ENCODE measurements at places on chromosomes 7 and 10.

DNA sequence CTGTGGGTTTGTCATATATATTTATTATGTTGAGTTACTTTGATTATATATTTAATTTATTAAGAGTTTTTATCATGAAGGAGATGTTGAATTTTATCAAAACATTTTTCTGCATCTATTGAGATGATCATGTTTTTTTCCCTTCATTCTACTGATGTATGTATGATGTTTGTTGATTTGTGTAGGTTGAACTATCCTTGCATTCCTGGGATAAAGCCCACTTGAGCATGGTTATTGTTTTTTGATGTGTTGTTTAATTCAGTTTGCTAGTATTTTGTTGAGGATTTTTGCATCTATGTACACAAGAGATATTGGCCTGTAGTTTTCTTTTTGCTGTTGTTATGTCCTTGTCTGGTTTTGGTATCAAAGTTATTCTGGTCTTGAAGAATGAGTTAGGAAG, 31.1 kb downstream of the SCART1 start:
- no peak for DNase-seq

DNA sequence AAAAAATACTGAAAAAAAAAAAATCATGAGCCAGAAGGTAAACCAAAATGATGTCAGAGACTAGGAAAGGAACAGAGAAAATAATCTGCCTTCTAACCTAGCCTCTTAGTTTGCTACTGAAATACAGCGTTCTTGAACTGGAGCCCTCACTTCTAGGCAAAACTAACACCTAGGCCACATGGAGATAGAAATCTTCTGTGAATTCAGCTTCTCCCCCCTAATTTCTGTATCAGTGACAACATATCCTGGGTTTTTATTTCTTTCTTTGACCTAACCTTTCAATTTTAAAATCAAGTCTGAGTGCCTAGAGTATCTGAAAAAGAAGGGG, 100.1 kb upstream of the GLCCI1 start:
- no peak for DNase-seq

- DNase-seq, result no peak
Observed at GRCh38 chr7:66013938-66014337, 31.9 kb upstream of the GUSB start.

DNA sequence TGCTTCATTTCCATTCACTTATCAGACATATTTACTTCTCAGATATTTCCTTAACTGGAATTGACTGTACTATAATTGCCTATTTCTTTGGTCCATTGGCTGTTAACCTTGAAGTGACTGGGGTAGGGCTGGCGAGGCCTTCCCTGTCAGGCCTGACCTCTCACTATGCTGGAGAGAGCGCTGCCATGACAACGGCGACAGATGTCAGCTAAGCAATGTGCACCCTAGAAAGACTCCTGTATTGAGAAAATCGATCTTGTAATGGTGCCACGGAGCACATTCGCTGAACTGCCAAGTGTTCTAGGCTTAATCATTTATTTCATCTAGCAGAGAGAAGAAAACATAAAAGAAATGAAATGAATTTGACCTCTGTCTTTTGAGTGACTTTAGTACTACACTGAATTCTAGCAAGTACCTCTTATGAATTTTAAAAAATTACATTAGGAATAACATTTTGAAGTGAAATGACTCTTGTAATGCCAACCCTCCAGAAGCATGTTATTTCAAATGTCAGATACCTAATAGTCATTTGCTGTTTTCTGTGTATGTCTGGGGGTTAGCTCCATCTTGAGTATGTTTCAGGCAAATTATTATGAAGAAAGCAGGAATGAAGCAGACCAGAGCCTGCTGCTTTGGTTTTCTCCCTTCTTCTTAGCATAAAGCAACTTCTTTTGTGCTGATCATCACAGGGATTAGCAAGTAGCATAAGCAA, 148.0 kb downstream of the SNX10 start:
- no peak for DNase-seq

GRCh38 chr10:98340261-98340939, 72.4 kb upstream of the LOXL4 start:
- DNase-seq, result no peak

DNA sequence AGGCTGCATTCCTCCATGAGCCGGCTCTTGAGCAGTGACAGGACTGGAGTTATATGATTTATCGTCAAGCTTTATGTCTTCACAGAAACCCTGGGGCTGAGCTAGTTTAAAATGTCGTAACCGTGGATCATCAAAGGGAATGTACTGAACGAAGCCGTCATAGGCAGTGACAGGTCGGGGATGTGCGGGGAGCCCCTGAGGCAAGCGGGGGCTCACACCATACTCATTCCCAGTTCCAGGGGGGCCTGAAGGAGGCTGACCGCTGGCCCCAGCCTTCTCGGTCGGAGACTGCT, 30.7 kb downstream of the JCAD start:
- DNase-seq, result no peak

- DNase-seq, result no peak
Observed at GRCh38 chr10:97307866-97308780, 10.9 kb upstream of the FRAT1 start.

GRCh38 chr10:11035301-11035991, 17.8 kb downstream of the CELF2 start:
- DNase-seq, result no peak

GRCh38 chr10:2882628-2883027, 184.7 kb upstream of the PFKP start:
- no peak for DNase-seq

DNA sequence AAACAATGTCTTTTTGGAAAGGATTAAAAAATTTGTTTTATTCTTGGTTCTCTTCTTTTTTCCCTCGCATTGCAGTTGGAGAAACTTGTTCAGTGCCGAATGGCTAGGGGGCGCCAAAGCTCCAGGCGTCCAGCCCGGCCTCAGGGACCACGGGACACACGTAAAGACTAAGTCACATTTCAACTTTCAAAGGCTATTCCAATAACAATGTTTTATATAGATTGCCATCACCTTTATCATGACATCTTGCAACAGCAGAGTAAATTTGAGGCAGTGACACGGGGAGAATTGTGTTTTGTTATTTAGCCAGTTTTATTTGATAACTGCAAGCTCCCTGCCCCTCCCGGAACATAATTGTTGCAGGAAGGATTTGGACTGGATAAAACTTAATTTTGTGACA, 2.2 kb upstream of the IGFBP3 start:
- no peak for DNase-seq

DNA sequence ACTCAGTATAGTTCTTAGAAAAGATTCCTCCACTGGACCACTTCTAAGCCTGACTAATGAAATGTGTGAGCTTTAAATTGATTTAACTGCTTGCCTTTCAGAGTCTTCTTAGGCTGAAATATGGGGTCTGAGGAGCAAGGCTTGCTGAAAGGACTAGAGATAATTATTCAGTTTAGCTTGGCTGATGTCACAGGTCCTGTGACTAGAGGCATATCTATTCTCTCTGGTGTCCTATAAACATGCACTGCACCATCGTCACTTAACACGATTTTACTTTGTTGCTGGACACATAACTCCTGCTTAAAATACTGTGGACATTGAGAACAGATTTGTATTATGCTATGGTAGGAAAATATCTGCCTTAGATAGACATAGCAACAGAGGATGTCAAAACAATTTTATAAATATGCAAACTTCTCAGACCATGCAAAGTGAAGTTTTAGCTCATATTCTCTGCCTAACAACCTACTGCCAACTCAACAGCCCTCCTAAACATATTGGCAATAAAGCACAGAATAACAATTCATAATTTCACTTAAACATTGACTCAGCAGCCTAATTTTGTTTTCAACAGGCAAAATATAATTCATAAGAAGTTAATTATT, 80.2 kb downstream of the RNF133 start:
- DNase-seq, result no peak

GRCh38 chr10:130495891-130496636, 359.9 kb downstream of the GLRX3 start:
- no peak for DNase-seq

- DNase-seq, result no peak
Observed at GRCh38 chr10:1399431-1400100, 337.8 kb downstream of the ADARB2 start.

GRCh38 chr10:18332048-18332447, 191.8 kb downstream of the CACNB2 start:
- DNase-seq, result no peak

- DNase-seq, result no peak
Observed at GRCh38 chr7:3272691-3273141, 28.3 kb upstream of the SDK1 start.

DNA sequence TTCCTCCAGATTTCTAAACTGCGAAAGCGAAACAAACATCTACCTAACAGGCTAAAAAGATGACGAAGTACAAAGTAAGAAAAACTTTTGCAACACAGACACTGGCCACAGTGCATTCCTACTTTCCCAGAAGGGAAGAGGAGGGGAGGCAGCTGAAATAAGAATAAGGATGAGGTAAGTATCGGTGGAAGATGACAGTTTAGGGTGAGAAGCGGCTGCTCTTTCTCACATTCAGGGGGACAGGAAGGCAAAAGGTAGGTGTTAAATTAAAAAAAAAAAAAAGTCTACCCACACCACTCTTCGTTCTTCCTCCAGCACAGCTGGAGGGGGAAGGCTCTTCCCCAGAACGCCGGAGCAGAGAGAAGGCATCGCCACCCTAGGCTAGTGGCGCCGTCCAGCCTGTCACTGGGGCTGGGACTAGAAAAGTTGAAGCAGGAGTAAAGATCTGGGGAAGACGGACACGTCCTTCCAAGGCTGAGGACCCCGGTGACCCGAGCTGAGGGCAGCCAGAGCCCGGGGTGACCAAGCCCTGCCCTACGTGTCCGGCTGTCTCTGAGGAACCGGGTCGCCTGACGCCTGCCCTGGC, 846 bp downstream of the DNAJC1 start:
- DNase-seq, result no peak

- DNase-seq, result no peak
Observed at GRCh38 chr7:17681965-17682364, 258.3 kb downstream of the SNX13 start.

GRCh38 chr10:29555746-29556481, 78.9 kb downstream of the SVIL start:
- DNase-seq, result no peak

GRCh38 chr10:3805201-3805790, 20.3 kb upstream of the KLF6 start:
- DNase-seq, result peak; percentile 46

DNA sequence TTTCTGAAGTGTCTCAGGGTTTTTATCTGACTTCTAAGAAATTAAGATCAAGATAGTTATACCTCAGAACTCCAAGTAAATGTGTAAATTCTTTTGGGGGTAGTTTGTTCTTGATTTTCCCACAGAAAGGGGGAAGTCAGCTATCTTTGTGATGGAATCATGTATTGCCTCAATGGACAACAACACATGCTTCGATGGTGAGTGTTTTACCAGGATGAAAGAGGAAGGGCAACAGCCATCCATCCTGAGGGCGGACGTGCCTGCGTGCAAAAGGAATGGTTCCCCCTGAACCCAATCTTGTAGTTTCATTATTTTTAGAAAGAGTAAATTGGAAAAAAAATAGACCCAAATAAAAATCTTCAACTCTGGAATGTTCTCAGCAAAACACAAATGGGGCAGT, 67.2 kb upstream of the ZPBP start:
- DNase-seq, result no peak

- no peak for DNase-seq
Observed at GRCh38 chr10:30398788-30399187, 35.2 kb upstream of the MAP3K8 start.

DNA sequence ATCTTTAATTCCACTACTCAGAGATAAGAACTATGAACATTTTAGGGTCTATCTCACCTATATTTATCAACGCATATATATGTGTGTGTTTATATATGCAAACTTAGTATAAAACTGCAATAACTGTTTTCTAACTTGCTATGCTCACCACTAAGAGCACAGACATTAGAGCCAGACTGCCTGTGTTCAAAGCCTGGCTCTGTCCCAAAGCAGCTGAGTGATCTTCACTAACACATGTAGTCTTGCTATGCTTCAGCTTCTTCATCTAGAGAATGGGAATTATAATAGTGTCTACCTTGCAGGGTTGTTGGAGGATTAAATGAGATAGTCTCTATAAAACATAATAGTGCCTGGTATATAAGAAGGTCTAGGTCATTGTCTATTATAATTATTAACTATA, 165.5 kb downstream of the MAGI2 start:
- no peak for DNase-seq

GRCh38 chr10:91756286-91756685, 41.9 kb upstream of the TNKS2 start:
- DNase-seq, result no peak

GRCh38 chr10:77317221-77317620, 320.4 kb downstream of the KCNMA1 start:
- DNase-seq, result no peak

DNA sequence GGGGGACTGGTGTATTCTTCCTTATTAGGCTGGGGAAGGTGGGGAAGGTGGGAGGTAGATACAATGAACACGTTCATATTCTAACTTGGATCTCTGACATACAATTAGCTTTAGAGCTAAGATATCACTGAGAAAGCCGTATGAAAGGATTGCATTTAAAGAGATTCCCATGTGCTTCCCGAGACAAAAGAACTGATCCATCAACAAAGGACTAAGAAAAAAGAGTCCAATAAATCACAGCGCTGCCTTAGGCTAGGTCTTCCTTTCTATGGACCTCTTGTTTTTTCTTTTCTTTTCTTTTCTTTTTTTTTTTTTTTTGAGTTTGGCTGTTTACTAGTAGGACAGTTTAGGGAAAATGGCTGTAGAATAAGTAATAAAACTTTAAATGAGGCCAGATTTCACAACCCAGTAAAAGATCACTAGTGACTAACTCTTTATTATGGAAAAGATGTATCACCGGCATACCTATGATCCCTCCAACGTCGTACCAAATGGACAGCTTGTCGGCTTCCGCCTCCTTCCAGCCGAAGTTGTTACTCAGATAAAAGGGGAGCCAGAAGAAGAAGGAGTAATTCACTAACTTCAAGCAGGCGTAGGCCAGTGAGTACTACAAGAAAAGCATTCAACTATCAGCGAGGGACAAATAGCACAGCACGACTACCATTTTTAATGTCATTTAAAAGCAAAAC, 50.0 kb downstream of the SLC37A3 start:
- no peak for DNase-seq

- DNase-seq, result no peak
Observed at GRCh38 chr7:120989257-120990220, 1.0 kb downstream of the CPED1 start.

DNA sequence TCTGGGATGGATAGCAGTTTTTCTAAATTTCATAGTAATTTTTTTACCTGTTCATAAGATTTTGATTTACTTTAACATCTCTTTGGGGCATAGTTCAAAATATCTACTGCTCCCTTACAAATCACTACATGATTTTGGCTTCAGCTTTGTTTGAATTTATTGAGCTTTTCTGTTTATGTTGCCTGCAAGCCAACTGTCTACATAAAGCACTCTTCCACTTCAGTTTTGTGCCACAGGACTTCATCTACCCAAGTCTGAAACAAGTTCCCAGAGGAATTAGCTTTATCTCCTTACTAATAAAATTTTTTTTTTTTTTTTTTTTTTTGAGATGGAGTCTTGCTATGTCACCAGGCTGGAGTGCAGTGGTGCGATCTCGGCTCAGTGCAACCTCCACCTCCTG, 45.4 kb upstream of the KMT2E start:
- DNase-seq, result no peak

GRCh38 chr10:96667401-96667800, 52.9 kb downstream of the PIK3AP1 start:
- no peak for DNase-seq

Data from stimulated activated CD8-positive, alpha-beta memory T cell treated with anti-CD3 and anti-CD28 coated beads, Interleukin-15, amount 100 ng/mL, for 4 hours (primary cell).